CD4-positive, alpha-beta T cell treated with Interleukin-10 for 1 hour (primary cell): ENCODE measurements at places on chromosomes 7 and 10.

DNA sequence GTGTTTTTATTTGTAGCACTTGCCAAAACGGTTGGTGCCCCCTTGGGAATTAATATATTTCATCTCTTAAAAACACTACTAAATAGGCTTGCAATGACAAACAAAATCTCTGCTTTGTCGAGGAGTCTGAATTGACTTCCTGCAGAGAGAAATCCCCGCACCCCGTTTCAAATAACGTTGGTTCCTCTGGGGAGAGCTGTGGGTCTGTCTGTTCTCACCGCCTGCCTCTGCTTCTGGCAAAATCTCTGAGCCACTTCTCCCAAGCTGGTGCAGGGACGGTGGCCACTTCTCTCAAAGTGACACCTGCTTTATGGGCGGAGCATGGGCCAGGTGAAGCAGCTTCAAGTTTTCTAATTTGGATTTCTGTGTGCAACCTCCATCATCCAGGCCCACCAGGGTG lies 186.3 kb upstream of the ADARB2 start:
- DNase-seq, result no peak

GRCh38 chr7:70415179-70415972 lies 716.6 kb upstream of the GALNT17 start:
- DNase-seq, result no peak

DNA sequence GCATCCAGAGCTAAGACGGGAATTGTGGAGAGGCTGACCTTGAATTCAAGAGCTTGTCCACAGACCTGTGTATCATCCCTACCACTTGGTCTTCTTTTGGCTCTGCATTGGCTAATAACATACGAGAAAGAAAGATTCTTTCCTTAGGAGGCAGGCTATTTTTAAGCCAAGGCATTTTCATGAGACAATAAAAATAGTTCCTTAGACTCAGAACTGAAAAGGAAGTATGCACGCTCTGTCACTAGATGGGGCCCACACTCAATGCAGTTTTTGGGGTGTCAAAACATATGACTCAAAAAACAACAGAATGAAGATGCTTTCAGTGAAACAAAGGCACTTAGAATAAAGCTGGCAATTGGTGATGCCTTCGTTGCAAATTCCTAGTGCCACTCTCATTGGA lies 265.9 kb upstream of the DGKB start:
- no peak for DNase-seq

DNA sequence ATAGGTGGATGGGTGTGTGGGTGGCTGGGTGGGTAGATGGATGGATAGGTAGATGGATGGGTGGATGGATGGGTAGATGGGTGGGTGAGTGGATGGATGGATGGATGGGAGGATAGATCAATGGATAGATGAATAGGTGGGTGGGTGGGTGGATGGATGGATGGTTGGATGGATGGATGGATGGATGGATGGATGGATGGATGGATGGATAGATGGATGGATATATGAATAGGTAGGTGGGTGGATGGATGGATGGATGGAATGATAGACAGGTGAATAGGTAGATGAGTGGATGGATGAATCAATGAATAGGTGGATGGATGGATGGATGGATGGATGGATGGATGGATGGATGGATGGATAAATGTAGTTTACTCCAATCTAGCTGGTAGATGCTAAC lies 52.7 kb downstream of the FRMPD2 start:
- DNase-seq, result no peak

- DNase-seq, result no peak
Observed at GRCh38 chr7:82755705-82756551, 312.4 kb upstream of the CACNA2D1 start.

- DNase-seq, result peak; percentile 92
Observed at GRCh38 chr10:102449321-102450123, 1.8 kb downstream of the C10orf95 start.

DNA sequence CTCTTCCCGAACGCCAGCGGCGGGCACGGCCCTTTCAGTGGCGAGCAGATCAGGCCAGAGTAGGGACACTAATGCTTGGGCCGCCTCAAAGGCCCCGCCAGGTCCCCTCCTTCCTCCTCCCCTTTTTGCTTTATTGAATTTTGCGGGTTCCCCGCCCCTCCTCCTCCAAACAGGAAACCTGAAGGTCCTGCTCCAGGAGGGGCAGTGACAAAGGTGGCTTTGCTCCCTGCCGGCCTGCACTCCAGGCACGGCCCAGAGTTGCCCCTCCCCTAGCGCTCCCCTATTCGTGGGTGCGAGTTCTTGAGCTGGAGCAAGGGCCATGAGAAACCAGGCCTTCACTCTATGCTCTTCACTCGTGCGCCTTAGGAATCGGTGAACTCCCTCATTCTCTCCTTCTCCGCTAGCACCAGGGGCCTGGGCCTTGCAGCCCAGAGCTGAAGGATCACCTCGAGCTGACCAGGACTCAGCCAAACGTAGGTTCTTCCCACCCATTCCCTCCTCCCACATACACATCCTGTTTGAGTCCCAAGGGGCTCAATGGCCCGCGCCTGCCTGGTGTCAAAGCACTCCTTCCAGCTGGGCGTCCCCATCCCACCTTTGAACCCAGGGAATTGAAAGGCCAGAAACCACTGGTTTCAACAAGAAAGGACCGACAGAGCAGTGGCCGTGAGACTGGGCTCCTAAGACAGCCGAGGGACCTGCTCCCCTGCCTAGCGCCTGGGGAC lies 619 bp upstream of the HOXA6 start:
- no peak for DNase-seq

GRCh38 chr10:75355706-75356105 lies 45.9 kb downstream of the ZNF503 start:
- DNase-seq, result no peak
